NCI-H2227 treated with DMSO at 0.1 percent for 48 hours (cell line): ENCODE measurements at places on chromosomes 5 and 9.

DNA sequence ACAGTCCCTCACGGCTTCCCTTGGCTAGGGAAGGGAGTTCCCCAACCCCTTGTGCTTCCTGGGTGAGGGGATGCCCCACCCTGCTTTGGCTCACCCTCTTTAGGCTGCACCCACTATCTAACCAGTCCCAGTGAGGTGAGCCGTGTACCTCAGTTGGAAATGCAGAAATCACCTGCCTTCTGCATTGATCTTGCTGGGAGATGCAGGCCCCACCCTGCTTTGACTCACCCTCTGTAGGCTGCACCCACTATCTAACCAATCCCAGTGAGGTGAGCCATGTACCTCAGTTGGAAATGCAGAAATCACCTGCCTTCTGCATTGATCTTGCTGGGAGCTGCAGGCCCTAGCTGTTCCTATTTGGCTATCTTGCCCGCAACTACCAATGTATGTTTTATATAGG lies 44.7 kb downstream of the CCL28 start:
- DNase-seq, result no peak

- no peak for DNase-seq
Observed at GRCh38 chr5:76305269-76305668, 97.8 kb upstream of the IQGAP2 start.

GRCh38 chr9:7542126-7542525 lies 257.5 kb downstream of the DMAC1 start:
- DNase-seq, result no peak

- DNase-seq, result no peak
Observed at GRCh38 chr5:50984640-50985039, 318.2 kb downstream of the PARP8 start.

- DNase-seq, result no peak
Observed at GRCh38 chr5:143716881-143717280, 95.1 kb upstream of the HMHB1 start.

- DNase-seq, result no peak
Observed at GRCh38 chr5:132787076-132787475, 10.0 kb upstream of the SEPTIN8 start.

DNA sequence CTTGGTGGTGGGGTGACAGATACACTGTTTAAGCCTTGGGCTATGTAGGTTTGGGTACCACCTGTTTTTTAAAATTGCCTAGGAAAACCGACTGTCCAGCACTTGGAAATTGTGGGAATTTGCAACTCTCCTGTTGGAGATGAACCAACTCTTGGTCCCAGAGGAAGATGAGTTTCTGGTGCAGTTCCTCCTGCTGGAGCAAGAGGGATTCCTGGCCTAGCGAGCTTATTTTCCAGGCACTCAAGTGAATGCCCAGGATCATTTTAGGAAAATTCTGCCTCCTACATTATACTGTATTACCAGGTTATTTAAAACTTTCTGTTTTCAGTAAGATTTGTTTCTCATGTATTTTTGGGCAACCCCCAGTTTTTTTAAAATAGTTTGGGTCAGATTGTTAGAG lies 33.7 kb downstream of the AP3S1 start:
- DNase-seq, result no peak

GRCh38 chr5:154193701-154194121 lies 3.2 kb downstream of the GALNT10 start:
- DNase-seq, result no peak

GRCh38 chr9:117936185-117937130 lies 232.3 kb downstream of the TLR4 start:
- DNase-seq, result no peak

GRCh38 chr5:142925795-142926194 lies 155.6 kb downstream of the ARHGAP26 start:
- DNase-seq, result no peak

DNA sequence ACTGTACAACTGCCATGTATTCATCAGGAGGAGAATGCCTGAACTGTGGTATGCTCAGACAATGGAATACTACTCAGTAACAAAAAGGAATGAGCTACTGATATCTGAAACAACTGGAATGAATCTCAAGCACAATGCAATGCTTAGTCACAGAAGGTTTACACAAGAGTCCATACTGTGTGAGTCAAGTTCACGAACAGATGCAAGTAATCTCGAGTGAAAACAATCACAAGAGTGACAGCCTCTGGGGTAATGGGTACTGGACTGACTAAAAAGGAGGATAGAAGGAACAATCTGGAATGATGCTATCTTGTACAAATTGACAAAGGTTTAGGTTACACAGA lies 19.5 kb upstream of the GOLGA1 start:
- no peak for DNase-seq

DNA sequence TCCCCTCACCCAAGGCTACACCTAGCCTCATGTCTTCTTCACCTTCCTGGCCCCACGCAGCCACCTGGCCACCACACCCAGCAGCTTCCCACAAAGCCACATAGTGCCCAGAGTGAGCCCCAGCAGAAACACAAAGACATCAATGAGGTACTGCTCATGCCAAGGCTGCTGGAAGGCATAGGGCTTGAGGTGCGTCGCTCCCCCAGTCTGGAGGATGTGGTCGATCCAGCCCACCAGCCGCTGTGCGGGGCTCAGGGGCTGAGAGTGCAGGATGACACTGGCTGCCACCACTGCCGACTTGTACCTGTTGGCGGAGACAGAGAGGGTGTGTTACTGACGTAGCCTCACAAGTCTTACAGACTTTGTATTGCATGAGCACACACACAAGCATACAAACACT lies 15.8 kb upstream of the CAPSL start:
- no peak for DNase-seq

DNA sequence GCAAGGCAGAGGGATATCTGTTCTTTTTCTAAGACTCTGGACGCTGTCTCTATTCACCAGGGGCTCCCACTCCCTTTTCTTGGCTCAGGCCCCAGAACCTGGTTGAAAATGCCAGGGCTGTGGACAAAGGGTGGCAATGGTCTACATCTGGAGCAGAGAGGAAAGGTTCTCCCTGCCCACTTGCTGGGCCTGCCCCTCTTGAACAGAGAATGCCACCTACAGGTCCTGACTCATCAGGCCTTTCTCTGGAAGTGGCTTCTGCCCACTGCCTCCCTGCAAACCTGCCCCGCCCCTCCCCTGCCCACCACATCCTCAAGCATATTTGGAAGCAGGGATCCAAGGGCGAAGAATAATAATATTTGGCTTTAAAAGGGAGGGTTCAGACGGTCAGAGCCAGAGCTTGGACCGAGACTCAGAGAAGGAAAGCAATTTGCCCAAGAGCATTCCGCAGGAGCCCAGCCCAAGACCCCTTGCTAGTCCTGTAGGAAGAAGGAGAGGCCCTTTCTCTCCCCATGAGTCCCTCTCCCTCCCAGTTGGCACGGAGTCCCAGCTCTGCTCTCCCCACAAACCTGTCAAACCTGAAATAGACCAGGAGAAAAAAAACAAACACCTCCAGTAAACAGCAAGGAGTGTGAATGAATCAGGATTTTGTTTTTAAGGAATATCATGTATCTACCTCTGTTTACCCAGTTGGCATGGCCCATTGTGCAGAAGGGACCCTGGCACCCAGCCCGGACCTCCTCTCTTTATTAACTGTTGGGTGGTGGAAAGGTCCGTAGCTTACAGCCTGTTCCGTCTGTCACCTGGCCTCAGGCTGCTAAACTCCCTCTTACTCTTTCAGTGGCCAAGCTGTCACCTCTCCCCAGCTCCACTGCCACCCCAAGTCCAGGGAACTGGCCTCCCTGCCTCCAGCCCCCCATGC lies 37.7 kb upstream of the STXBP1 start:
- no peak for DNase-seq

- no peak for DNase-seq
Observed at GRCh38 chr9:94819161-94819687, 92.7 kb downstream of the AOPEP start.

DNA sequence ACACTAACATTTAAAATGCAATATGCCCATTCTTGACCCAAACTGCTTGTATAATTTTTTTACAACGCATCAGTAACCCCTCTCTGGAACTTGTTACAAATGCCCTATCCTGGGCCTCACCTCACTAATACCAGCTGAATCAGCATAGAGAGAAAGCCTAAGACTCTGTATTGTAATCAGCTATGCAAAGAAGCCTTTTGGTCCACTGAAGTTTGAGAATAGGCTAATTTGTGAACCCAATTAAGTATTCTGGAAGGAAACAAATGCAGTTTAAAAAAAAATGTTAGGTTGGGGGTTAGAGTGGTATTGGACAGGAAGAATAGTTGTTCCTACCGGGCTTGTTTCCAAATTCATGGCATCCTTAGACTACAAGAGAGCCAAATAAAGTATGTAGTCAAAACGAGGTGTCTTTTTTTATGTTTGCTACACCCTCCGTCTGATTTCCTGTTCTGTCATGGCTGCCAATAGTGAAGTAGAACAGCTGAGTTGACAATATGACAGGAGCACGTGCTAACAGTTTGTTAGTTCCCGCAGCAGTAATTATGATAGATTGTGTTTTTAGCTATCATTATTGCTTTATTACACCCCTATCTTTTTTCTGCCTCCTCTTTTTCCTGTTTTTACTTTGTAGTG lies 1048.7 kb upstream of the NUDT12 start:
- no peak for DNase-seq

GRCh38 chr5:8457187-8458037 lies 588.5 kb downstream of the MTRR start:
- peak; percentile 94 for DNase-seq

DNA sequence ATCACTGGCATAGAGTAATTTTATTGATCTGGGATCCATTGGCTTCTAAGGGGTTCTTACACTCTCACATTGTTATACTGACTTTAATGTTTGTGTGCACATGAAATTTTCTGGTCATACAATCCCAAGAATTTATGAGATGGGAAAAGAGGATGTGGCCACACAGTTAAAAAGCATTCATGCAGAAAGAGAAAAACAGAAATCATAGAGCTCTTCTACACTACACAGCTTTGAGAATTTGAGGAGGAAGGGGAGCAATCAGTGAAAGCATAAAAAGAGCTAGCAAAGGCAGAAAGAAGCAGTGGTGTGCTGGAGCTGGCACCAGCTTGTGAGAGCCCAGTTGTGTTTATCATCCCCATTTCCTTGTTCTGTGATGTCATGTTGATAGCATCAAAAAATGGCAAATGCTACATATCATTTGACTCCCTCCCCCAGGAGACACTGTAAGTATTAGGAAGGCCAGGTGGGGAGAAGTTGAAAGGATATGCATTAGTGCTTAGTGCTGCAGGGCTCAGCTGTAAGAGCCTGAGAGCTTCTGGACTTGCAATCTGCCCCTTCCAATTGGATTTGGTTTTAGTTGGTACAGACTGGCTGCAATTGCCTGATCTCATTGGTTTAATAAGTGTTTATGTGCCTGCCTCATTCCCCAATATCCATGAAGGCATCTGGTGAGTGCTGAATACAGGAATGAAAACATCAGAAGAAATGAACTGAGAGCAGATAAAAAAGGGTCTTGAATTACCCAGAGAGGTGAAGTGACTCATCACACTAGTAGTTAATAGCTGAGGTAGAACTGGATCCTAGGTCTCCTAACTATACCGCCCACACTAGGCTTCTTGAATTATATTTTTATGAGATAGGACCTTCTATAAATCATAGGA lies 30.9 kb downstream of the RHOBTB3 start:
- DNase-seq, result no peak

DNA sequence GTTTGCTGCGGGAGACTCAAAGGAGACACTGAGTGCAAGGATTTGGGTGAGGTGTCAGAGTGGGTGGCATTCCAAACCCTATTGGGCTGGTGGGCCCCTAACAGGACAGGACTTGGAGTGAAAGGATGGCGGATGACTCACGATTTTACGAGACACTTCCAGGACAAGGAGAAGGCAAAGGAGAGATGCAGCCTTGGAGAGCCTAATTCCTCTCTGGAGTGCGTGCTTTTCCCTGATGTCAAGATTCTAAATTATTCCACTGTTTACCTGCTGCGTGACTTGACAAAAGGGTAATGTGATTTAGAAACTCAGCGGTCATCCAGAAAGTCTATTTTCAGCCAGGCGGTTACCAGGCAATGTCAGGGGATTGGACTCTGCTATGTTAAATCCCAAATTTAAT lies 41.6 kb upstream of the CD180 start:
- no peak for DNase-seq

- DNase-seq, result no peak
Observed at GRCh38 chr9:85178474-85178873, 508.9 kb downstream of the NTRK2 start.

DNA sequence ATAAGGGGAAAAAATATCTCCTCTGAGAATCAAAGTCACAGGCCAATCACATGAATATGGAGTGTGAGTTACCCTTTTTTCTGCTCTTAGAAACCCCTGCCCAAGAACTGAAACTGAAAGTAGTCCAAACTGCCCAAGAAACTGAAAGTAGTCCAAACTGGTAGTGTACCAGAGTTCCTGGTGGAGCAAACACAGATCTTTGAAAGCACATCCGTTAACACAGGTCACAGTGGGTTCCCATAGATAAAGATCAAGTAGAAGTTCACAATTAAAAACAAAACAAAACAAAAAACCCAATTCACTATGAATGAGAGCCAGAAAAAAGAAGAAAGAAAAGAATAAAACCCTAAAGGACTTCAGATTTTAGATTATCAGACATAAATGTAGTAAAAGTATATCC lies 332.4 kb upstream of the EFNA5 start:
- DNase-seq, result no peak

GRCh38 chr5:21236104-21236503 lies 1248.1 kb upstream of the CDH18 start:
- DNase-seq, result no peak

GRCh38 chr5:125970631-125971307 lies 452.4 kb upstream of the GRAMD2B start:
- peak; percentile 21 for DNase-seq

DNA sequence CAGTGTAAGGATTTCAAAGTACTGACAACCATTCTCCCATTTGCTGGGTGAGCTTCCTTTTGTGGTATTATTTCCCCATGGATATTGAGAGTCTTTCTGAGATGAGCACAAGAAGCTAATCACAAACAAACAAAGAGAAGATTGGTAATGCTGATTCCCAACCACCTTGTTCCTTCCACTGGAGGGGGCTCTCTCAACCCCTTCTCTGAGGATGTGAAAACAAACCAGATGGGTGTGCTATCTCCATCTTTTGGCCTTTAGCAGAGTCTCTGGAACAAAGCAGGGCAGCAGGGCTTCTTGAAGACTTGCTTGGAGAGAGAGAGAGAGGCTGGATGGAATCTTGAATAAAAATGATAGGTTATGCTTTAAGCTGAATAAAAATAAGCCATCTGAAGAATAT lies 576.7 kb upstream of the ZNF462 start:
- DNase-seq, result no peak

- DNase-seq, result no peak
Observed at GRCh38 chr5:173495225-173495904, 121.1 kb downstream of the BOD1 start.

- DNase-seq, result no peak
Observed at GRCh38 chr5:157546456-157547100, 29.0 kb downstream of the ADAM19 start.

GRCh38 chr5:1946122-1946677 lies 63.5 kb upstream of the IRX4 start:
- no peak for DNase-seq

GRCh38 chr9:31736581-31737179 lies 647.8 kb upstream of the ACO1 start:
- no peak for DNase-seq

GRCh38 chr5:127299678-127300077 lies 9.1 kb downstream of the MEGF10 start:
- DNase-seq, result peak; percentile 33
